ENCODE measurements at places on chromosomes 6 and 20.

GRCh38 chr20:32278199-32278643 is 770 bp downstream of the KIF3B start:
- peak; percentile 65 for DNase-seq

DNA sequence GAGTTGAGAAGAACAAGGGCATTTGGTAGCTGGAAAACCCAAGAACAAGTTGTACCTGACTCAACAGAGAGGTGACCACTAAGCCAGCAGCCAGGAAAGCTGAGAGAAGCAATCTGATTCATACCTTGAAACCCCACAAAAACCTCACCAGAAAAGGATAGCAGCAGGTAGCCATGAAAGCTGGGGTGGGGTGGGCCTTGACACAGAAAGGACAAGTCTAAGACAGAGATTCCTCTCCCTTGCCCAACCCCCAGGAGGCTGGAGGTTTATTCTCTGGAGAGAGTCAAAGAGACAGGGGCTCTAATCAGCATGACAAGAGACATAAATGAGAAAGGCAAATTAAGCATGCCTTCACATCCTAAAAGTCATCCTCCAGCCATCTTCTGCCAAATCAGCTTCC is 151.7 kb upstream of the DST start:
- no peak for DNase-seq

- peak; percentile 35 for DNase-seq
Measured at GRCh38 chr6:154683756-154684523, 49.3 kb upstream of the SCAF8 start.

GRCh38 chr6:125586074-125586473 is 163.4 kb upstream of the HEY2 start:
- no peak for DNase-seq

GRCh38 chr6:159766906-159767305 is 5.1 kb downstream of the ACAT2 start:
- no peak for DNase-seq

DNA sequence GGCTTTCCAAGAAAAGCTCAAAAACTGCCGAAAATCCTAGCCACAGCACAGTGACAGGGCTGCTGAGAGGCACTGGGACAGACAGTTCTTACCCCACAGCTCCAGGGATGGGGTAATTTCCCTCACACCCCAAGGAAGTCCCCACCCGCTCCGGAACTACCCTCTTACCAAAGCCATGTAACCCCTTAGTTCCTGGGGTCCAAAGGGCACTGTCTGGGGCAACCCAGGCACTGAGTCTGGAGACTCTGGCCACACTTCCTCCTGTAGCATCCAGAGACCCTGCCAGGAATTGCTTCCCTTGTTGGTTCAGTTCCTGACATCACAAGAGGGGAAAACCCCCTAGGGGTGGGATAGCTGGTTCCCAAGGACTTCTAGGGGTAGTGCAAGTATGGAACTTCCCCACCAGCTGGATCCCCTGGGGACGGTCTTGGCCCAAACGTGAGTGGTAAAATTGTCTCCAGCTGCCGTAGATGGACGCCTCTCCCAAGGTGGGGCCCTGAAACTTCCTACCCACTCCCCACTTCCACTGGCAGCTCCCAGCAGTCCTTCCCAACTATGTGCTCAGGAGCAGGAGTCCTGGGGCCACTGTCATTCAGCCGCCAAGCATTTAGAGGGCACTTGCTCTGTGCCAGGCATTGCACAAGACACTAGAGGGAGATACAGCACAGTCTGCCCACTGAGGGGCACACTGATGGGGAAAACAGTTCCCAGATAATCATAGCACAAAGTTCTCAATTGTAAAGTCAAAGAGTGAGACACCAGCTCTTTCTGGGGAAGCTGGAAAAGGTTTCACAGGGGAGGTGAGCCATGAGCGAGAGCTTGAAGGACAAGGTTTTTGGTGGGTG is 17.2 kb upstream of the HCK start:
- peak; percentile 39 for DNase-seq

DNA sequence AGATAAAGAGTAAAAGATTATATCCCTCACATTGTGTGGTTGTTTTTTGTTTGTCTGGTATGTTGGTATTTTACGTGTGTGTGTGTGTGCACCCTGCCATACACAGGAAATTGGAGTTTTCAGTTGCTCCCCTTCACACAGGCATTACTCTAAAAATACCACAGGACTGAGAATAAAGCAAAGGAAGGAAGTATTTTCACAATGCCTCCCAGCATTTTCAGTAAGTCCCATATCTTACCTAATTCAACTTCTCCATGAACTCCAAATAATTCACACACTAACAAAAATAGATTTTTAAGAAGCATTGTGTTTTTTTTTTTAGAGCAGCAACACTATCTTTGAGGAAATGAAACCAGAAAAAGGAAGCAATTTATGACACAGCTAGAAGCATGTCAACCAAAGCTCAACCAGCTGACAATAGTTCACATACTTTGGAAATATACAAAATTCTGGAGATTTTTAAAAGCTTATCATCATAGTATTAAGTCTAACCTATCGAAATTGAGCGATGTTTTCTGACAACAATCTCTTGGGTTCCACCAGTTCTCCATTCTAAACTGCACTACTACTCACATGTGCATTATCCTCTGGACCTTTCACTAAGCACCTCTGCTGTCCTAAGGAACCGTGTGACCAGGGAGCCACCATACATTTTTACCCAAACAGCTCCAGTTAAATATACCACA is 2.1 kb downstream of the UBE2J1 start:
- peak; percentile 29 for DNase-seq

DNA sequence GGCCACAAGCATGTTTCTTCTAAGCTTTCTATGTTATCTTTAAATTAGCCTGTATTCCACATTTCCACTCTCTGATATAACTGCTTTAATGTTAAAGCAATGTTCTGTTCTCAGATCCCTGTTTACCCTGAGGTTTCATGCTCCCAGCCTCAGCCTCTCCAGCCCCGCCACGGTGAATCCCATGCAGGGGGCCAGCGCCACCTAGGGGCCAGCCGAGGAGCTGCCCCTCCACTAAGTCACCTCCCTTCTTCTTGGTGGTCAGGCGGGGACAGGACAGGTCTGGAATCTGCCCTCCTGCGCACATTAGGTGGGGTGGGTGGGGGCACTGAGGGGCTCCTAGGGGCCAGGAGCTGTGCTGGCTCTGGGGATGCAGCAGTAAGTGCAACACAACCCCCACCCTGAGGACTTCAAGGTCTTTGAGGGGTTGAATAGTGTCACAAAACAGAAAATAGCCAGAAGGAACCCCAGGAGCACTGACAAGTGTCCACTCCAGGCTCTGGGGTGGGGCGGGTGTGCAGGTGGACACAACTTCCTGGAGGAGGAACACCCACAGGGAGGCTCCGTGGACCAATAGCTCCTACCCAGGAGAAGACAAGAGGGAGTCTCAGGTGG is 61.6 kb downstream of the RAB44 start:
- DNase-seq, result peak; percentile 86

- DNase-seq, result no peak
Measured at GRCh38 chr20:58645412-58645968, 5.6 kb upstream of the STX16 start.

DNA sequence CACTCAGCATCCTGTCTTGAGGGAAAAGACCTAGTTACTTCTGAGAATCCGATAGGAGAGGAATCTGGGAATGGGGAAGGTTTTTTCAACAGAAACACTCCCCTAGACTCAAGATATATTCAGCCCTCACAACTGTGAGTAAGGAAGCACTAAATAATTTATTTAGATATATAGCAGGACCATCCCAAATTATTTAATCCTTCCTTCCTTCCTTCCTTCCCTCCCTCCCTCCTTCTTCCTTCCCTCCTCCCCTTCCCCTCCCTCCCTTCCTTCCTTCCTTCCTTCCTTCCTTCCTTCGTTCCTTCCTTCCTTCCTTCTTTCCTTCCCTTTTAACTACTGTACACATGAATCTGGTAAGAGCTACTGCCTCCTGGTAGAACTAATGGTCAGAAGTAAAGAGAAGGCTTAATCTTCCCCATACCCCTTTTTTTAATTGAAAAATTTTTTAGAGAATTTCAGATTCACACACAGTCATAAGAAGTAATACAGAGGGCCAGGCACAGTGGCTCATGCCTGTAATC is 10.1 kb downstream of the SLC24A3 start:
- DNase-seq, result no peak

DNA sequence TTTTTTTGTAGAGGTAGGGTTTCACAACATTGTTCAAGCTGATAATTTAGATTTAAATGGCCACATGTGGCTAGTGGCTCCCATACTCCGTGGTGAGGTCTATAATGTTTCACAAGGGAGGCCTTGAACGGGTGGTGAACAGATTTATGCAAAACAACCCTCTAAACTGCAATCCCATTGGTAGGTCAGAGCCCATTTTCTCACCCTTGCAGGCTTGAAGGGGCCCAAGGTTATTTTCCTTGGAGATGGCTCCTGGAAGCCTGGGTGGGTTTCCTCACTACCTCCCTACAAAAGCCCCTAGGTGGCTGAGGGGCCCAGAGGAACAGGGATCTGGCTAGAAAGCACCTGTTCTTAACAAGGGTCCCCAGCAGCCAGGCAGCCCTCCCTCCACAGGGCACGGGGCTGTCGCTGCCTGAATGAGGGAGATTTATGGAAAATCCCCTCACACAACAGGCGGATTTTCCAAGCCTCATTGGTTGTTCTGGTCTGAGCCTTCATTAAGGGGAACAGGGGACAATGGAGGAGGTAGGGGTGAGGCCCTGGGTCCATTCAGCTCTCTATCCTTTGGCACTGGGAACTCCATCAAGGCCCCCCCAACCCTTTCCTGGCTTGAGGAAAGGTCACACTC is 64.6 kb downstream of the VEGFA start:
- no peak for DNase-seq

DNA sequence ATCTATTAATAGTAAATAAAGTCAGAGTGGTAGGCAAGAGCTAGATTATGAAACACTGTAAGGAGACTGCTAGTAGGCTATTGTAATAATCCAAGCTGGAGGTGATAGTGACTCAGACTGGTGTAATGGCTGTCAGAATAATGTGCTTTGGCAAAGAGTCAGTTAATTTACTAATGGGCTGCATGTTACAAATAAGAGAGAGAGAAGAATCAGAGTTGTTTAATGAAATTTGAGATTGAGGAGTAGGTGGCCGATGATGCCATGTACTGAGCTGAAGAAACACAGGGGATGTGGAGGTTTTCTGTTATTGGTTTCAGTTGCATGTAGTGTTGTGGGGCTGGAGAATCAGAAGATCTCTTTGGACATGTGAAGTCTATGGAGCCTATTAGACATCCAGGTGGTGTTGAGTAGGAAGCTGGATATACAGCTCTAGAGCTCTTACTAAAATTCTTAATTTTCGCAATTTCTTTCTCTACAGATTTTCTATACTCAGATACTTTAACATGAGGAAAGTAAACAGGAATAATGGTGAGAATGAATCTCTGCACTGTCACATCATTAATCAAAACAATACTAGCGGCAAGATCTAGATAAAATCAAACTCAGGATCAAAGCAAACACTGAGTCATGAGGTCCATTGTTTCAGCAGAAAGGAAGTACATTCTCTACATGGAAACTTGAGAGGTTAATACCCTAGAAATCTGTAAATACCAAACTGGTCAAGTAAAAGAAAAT is 167.7 kb downstream of the SIM1 start:
- no peak for DNase-seq

GRCh38 chr20:54549658-54550326 is 74.4 kb downstream of the DOK5 start:
- no peak for DNase-seq

All from RPMI8226 (cell line).